ENCODE measurements at places on chromosomes 13 and 19.

- DNase-seq: no peak
These were observed 6.2 kb downstream of the NPHS1 start for GRCh38 chr19:35846038-35846668.

DNA sequence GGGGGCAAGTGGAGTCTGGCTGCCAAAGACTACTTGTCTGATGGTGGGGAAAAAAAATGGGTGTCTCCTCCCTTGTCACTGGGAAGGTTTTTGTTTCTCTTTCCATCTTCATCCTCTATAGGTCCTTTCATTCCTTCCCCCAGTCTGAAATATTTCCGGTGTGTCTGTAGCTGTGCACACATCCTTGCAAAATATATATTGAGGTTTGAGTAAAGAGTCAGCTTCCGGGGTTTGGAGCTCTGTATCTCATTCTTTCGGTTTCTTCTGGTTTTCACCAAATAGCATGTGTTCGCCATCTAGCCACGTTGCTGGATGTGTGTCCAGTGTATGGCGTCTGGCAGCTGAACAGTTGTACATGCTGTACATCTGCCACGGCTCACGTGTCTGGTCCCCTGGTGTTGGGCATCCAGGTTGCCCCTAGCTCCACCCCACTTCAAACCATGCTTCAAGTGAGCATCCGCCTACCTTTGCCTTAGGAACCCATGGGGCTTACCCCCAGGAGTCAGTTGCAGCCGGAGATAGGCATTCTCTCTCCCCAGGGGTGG is 142.2 kb downstream of the SIPA1L3 start:
- DNase-seq: peak; percentile 47

DNA sequence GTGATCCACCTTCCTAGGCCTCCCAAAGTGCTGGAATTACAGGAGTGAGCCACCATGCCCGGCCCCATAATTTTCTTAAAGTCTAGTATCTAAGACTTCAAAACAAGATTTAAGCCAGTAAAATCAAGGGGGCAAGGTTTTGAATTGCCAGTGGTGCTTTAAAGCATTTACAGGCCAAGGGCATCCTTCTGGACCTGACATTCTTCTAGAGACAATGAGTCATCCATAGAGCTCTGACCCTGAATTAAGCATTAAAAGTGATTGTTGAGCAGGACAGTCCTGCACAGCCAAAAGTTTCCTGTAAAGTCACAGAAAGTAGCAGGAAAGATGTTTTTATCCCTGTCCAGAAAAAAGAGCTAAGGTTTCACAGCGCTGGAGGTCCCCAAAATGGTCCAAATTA is 50.9 kb upstream of the ATP12A start:
- no peak for DNase-seq

GRCh38 chr13:30022256-30022655 is 171.8 kb upstream of the UBL3 start:
- no peak for DNase-seq

- no peak for DNase-seq
These were observed 98.4 kb downstream of the ENOX1 start for GRCh38 chr13:43688227-43688907.

- DNase-seq: no peak
These were observed 674 bp upstream of the FBXL12 start for GRCh38 chr19:9819596-9819909.

DNA sequence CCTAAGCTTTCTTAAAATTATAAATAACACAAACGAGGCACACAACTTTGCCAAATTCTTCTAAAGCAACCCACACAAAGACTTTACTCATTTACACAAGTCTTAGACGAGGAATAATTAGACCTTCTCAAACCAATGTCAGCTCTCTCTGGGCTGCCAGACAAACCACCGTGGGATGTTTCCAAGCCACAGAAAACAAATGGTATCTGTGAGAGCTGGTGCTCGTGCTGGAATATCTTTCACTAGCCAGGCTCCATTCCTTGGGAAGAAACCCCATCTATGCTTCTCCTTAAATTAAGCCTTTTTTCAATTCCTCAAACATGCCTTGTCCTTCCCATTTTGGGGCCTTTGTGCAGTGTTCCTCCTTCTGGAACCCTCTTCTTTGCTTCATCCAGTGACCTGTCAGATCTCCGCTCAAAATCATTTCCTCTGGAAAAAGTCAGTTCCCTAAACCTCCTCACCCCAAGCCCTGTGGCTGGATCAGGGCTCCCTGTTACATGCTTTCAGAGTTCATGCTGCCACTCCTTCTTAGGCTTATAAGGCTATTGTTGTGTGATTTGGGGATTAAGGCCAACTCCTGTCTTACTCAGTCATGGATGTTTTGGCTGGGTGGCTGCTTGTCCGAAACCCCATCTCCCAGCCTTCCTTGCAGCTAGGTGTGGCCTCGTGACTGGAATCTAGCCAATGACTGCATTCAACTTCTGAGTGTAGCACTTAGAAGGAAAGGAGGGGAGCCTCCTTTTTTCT is 64.2 kb upstream of the GTF2F2 start:
- no peak for DNase-seq

Measured in GM12892 (cell line).